ENCODE measurements at places on chromosomes 1 and 21.

- DNase-seq = no peak
Measured at GRCh38 chr21:22046576-22046975, 1048.4 kb downstream of the NCAM2 start.

- DNase-seq = no peak
Measured at GRCh38 chr21:25420831-25421230, 186.4 kb downstream of the MRPL39 start.

DNA sequence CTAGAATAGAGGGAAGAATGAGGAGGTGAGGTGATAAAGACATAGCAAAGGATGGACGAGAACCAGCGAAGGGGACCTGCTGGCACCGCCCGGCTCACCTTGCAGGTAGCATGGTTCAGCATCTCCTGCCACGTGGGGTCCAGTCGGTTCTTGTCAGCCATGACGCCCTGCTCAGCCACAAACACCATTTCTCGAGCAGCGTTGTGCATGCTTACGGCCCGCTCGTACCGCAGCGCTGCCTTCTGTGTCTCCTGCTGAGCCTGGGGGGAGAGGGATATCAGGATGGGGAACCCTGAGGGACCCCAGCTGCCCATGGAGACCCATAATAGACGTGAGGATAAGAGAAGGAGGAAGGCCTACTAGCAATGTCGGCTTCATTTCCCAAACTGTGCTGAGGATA is 11.4 kb downstream of the SH3BP5L start:
- no peak for DNase-seq

DNA sequence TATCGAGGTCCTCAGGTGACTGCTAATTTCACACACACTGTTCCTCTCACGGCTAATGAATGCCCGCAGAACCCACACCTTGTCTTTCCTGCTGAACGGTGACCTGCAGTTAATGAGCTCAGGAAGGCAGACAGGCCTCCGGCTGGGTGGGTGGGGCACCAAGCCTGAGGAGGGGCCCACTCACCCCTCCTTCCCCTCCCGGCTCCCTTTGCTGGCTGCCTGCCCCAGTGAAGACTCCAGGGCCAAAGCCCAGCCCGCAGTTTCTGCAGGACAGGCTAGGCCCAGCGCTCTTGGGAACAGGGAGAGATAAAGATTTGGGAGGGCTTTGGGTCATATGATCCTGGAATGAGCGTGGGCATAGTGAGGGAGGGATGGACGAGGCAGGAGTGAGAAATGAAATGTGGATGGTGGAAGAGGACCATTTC is 26.4 kb downstream of the FOXO6 start:
- peak; percentile 79 for DNase-seq

DNA sequence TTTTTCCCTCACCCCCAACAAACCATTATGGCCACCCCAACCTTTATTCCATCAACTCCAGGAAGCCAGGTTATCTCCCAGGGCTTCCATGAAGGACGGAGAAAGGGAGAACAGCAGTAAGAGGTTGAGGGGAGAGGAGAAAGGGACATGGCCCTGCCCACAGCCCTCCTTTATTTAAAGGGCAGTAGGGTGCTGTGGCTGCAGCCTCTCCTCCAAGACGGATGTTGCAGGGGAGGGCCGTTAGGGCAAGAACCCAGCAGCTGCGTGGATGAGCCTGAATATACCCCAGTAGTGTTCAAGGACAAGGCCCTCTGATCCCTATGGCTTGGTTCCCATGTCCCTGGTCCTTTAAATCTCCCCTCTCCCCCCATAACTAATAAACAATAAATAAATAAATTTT is 5.9 kb downstream of the RXFP4 start:
- no peak for DNase-seq

DNA sequence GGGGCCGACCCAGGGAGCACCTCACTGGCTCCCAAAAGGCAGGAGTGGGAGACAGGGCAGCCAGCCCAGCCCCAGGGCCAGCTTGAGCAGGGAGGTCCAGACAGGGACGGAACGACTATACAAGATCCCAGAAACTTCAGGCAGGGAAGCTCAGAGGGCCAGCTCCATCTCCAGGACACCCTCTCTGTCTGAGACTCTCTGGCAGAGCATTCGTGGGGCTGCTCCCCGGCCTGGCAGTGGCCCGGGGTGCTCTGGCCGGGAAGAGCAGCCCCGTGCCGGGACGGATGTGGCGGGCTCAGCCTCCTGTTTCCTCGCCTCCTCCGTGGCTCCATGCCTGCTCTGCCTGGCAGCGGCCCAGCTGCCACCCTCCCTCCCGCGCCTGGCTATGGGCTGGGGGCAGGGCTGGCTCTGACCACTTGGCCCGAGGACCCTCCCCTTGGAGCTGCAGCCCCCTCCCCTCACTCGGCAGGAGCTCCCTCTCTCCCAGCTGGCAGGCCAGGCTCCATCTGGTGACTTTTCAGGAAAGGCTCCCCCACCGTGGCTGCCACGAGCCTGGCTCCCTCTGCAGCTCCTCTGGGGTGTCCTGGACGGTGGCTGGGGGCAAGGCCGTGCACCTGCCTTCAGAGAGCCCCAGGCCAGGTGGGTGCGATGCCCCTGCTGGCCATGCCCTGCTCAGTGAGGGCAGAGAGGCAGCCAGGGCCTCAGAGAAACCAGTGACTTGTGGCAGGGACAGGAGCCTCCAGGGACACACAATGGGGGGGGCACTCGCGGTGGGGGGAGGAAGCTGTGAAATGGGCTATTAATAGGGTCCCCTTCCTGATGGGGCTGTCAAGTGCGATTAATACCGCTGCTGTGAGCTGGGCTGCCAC is 5.6 kb upstream of the PLCH2 start:
- DNase-seq = no peak

DNA sequence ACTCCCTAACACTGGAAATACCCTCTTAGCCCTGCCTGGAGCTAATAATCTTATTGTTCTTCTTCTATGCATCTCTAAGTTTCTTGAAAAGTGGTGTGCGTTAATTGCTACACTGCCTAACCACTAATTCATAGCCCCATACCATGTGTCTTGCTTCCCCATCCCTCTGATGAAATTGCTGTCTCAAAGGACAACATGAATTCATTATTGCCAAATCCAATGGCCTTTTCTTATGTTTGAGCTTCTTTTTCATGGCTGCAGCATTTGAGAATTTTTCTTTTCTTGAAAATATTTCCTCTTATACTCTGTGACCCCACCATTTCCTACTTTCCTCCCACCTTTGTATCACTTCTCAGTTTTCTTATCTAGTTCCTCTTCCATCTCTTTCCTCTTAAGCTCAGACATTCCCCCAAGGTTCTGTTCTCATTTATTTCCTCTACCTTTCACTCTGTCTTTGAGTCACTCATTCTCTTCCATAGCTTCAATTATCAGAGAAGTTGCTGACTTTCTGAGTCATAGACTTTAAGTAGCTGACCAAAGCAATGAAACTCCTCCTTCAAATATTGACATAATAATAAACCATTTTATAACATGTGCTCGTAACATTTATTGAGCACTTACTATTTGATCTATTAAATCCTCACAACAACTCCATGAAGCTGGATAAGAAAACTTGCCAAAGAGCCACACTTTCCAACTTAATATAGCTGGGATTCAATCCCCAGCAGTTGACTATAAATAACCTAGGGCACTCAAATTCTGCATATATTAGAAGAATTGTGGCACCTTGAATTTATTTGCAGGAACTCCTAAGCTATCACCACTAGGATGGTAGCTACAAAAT is 35.5 kb upstream of the ATP6V1G3 start:
- DNase-seq = no peak

DNA sequence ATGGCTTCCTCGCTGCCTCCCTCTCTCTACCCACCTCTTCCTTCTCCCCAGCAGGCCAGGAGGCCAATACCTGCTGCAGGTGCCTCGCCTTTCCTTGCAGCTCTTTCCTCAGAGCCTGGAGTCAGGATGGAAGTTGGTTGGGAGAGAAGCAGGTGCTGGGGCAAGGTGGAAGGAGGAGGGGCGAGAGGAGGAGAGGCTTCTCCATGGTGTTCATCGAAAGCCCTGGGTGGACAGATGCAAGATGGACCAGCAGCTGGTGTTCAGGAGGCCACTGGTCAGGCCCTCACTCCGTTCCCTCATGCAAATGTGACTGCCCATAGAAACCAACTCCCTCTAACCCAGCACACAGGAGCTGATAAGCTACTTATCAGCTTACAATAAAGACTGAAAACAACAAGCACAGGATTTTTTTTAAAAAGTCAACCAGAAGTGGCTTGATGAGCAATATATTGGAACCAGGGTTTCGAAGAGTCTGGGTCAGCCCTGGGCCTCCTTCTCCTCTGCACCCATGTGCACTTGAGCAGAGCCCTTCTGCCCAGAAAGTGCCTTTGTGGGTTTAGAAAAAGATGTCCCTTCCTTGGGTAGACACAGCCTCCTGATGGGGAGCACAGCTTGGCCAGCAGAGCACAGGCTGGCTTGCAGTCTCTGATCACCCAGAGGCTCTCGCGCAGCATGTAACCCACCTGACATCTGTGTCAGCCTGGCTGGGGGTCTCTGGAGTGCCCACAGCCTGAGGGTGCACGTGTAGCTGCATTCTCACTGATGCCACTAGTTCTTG is 16.6 kb upstream of the GSTM4 start:
- no peak for DNase-seq

- no peak for DNase-seq
Measured at GRCh38 chr1:119331915-119332314, 36.7 kb upstream of the HAO2 start.

- DNase-seq = no peak
Measured at GRCh38 chr1:231613419-231614349, 12.9 kb upstream of the DISC1 start.

GRCh38 chr21:42279888-42280287 is 35.3 kb downstream of the TFF3 start:
- no peak for DNase-seq

DNA sequence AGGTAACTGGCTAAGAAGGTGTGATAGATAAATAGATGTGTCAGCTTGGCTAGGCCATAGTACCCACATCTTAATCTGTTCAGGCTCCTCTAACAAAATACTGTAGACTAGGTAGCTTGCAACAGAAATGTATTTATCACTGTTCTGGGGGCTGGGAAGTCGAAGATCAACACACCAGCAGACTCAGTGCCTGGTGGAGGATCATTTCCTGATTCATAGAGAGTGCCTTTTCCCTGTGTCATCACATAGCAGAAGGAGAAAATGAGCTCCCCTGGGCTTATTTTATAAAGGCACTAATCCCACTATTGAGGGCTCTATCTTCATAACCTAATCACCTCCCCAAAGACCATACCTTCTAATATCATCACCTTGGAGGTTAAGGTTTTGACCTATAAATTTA is 532.7 kb upstream of the OLFM3 start:
- no peak for DNase-seq

GRCh38 chr1:66050123-66050522 is 257.4 kb downstream of the PDE4B start:
- no peak for DNase-seq

DNA sequence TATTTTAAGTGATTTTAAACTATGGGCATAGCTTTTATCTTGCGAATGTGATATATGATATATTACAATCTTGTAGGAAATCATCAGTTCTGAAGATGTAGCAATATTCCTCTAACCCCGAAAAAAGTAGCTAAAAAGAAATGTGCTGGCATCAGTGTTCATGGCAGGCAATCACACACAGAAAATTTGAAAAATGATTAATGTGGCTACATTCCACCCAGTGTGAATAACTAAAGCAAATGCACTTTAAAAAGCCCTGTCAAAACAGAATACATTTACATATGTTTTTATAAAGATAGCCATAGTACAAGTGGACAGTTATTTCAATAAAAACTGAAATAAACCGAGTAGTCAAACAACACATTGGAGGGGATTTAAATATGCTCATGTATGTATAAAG is 260.2 kb downstream of the HHAT start:
- peak; percentile 80 for DNase-seq

DNA sequence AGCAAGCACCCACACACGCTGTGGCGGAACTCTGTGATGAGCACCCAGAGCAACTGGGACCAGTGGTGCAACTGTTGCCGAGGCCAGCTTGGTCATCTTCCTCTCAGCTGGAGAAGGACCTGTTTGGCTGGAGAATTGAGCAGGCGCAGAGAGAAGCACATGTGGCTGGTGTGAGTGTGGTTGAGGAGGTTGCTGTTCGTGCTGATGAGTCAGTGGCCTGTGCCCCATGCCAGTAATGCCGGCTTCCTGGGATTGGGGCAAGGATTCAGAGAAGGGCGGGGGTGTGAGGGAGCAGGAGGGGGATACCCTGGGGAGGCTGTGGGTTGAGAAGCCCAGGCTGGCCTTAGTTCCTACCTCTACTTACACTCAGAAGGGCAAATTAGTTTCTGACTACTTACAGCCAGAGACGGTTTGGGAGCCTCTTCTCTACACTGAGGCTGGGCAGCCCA is 57.5 kb upstream of the EPS8L3 start:
- DNase-seq = peak; percentile 92

- peak; percentile 99 for DNase-seq
Measured at GRCh38 chr21:45228171-45228641, 59.5 kb downstream of the POFUT2 start.

- DNase-seq = no peak
Measured at GRCh38 chr1:209266590-209267205, 316.8 kb upstream of the CAMK1G start.

DNA sequence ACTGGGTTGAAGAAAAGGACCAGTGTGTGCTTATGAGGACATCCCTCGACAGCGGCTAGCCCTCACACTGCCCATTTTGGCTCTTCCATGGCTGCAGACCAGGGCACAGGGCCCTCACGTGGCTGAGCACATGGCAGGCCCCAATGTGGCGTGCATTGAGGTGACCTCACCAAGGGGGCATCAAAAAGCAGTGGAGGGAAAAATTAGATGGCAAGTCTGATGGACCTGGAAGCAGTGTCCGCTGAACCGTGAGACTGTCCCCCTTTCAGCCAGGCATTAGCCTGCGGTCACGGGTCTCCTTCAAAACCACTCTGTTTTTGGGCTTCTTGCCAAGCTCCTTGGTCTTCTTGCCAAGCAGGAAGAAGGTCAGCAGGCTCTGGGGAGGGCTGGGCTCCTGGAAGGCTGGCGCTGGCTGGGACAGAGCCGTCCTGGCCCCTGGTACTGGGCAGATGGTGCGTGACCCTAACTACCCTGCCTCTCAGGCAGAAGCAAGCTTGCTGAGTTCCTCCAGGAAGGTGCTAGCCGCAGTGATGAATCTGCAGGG is 30.8 kb downstream of the TRIM67 start:
- DNase-seq = no peak

GRCh38 chr1:86960548-86960947 is 46.1 kb downstream of the HS2ST1 start:
- no peak for DNase-seq

- DNase-seq = no peak
Measured at GRCh38 chr1:155002464-155003226, at the start of gene ZBTB7B. ZBTB7B (plus strand) TSS chr1:155002802; CDS start chr1:155014661, 11,859 bp downstream.

GRCh38 chr1:9420835-9421532 is 118.3 kb upstream of the SLC25A33 start:
- no peak for DNase-seq

- no peak for DNase-seq
Measured at GRCh38 chr21:15743593-15743992, 13.8 kb downstream of the USP25 start.

DNA sequence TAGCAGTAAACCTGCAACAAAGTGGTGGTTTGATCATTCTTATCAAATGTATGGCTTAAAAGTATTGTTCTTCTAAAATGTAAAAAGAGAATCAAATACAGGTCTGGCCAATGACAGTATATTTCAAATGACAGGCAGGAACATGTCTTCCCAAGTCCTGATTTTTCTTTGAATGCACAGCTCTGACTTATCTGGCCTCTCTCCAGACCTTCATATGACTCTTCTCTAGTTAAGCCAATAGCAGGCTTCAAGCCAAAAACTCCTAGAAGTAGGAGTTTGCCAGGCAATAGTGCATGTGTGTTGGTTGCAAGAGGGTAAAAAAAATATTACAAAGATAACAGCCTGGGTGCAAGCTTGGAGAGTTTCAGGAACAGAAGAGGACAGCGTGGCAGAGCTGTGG is 345.5 kb downstream of the SMYD3 start:
- peak; percentile 67 for DNase-seq

GRCh38 chr1:223721658-223722607 is 9.6 kb downstream of the CAPN2 start:
- DNase-seq = no peak

All from fibroblast of skin of scalp (primary cell).